ENCODE measurements at places on chromosomes 12 and 14.

DNA sequence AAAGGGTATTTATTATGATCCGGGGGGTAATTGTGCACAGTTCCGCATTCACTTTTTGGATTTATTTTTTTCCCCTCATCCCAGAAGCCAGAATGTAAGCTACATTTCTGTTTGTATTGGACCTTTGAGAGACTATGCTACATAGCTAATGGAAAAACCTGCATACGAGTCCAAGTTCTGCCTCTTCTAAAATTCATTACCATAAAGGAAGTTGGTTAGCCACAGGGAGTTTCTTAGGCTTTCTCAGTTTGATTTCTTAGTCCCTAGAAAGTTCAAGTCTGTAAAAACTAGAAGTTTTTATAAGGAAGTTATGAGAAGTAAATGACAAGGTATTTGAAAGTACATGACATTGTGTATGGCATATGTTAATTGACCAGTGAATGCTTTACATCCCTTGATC is 138.7 kb downstream of the PDE3A start:
- DNase-seq, result no peak

DNA sequence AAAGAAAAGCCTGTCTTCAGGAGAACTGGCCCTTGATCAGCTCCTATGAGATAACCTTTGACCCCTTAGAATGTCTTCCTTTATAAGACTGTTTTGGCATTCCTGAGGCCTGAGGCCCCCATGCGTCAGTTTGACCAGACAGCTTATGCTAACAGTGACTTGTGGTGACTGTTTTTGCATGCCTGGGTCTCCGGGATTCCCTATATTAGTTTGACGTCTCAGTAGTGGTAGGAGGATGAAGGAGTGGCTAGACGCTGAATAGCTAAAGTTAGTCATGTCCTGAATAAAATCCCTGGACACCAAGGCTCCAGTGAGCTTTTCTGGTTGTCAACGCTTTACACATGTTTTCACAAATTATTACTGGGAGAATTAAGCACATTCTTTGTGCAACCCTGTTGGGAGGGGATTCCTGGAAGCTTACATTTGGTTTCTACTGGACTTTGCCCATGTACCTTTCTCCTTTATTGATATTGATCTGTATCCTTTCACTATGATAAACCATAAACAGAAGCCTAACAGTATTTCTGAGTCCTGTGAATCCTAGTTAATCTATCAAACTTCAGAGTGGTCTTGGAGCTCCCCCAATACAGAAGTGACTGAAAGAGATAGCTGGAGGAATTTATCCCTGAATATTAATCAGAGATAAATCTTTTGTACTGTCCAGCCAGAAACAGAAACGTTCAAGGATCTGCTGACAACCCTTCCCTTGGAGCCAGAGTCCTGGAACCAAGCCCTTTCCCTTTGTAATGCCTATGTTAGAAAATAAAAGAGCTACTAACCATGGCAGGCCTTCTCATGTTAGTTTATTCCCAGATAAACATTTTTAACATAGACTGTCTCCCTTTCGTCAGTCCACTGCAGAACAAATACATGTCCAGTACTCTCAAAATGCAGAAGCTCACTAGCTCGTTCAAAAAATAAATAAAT is 479.2 kb downstream of the RPS29 start:
- DNase-seq, result no peak

- no peak for DNase-seq
Measured at GRCh38 chr12:1832801-1833595, 12.6 kb downstream of the LRTM2 start.

GRCh38 chr12:38610808-38611350 is 294.3 kb downstream of the ALG10B start:
- DNase-seq, result no peak

DNA sequence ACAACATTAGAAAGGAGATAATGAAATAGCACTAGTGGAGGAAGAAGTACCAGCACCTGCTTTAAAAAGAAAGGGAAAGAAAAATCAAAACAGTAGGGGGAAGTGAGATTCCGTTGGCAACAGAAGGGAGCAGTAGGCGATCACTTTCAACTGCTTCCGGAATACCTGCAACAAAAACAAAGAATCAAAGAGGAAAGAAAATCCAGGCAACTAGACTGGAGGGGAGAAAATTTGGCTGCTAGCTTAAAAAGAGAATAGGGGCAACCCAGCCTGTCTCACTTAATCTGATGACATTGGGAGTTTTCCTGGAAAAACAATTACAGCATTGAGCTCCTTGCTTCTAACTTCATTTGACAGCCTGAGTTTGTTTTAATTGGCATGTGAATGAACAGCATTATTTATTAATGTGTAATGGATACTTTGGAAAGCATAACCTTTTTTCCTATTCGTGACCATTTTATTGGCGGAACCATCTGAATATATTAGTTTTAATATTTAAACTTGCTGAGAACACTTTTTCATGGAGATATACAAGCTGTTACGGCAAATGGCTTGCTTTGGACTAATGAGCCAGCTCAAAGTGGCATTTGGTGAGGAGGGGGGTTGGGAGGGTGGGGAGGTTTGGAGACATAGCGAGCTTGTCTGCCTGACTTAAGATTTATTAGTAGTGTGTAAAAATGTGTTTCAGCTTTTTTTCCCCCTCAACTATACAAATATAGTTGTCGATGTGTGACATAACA is 2.5 kb upstream of the DACT1 start:
- DNase-seq, result no peak

DNA sequence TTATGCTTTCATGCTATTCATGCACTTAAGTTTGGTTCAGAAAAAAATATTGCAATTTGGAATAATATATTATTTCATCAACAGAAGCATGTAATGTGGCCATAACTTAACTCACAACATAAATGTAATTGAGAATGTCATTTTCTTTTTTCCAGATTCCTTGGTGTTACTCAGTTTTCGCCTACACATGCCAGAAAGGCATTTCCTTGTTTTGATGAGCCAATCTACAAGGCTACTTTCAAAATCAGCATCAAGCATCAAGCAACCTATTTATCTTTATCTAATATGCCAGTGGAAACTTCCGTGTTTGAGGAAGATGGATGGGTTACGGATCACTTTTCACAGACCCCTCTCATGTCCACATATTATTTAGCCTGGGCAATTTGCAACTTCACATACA is 14.4 kb downstream of the TRHDE start:
- no peak for DNase-seq

DNA sequence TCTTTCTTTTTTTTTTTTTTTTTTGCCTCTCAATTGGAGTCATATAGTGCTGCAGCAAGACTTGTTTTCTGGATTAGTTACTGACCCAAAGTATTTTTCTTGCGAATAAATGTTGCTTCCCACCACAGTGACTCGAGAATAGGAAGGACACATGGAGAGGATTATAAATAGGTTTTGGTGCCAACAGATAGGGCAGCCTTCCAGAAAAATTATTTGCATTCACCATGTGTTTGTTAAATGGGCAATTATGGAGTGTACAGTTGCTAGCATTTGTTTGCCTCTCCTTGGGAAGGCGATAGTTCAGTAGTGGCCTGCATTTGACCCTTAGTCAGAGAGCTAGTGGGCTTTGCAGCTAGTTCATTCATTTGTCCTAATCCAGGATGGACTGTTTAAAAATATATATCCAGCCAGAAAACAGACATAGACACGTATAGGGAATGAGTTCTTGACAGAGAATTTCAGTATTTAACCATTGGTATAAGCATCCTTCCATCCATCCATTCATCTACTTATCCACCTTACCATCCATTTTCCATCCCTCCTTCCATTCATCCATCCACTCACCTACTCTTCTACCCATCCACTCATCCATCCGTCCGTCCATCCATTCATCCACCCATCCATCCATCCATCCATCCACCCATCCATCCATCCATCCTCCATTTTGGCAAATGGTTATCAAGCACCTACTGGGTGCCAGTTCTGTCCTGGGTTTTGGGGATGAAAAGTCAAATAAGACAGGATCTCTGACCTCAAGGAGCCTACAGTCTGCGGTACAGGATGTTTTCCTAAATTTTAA is 67.5 kb downstream of the CHST11 start:
- DNase-seq, result no peak

GRCh38 chr14:50936016-50936340 is 8.3 kb downstream of the PYGL start:
- DNase-seq, result no peak

- no peak for DNase-seq
Measured at GRCh38 chr12:58530742-58531062, 389.6 kb downstream of the LRIG3 start.

DNA sequence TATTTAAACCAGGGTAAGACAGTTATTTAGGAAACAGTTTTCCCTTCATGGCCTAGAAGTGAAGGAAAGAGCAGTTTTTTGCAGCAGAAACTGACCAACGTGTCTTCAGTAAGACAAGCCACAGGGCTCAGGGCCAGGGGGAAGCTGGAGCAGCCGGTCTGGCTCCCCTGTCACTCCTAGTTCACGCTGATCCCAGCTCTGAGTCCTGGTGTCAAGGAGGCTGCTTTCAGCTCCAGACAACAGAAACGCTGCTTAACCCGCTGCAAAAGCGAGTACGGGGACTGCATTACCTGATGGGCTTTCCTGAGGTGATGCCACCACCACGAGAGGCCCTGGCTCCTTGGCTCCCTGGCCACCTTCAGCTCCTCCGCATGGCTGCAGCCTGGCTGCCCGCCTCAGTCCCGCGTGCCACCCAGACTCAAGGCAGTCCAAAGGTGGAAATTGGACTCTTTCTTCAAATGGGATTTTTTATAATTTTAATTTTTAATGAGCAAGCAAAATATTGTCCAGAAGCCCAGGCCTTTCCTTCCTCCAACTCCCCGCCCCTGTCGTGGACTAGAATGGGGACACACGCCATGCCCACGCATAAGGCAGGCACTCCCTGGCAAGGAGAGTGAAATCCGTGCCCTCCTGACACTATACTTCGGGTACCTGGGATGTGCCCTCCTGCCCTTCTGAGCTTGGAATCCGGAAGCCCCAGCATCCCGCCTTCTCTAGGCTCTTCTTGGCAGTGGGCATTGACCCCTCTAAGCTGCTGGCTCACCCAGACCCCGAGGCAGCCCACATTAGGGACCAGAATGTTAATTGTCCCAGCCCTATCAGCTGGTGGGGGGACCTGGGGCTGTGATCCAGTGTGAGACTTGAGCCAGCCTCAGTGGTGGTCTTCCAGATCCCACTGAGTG is 85.0 kb downstream of the PAPOLA start:
- DNase-seq, result no peak

- DNase-seq, result no peak
Measured at GRCh38 chr14:71430678-71431376, 501.4 kb upstream of the RGS6 start.

GRCh38 chr12:57715786-57716185 is 21.9 kb downstream of the OS9 start:
- peak; percentile 1 for DNase-seq

- DNase-seq, result no peak
Measured at GRCh38 chr12:73460212-73460611, 1077.4 kb upstream of the ATXN7L3B start.

- peak; percentile 72 for DNase-seq
Measured at GRCh38 chr12:84056-84455, 17.5 kb downstream of the IQSEC3 start.

GRCh38 chr12:25311506-25311905 is 60.8 kb upstream of the KRAS start:
- no peak for DNase-seq

DNA sequence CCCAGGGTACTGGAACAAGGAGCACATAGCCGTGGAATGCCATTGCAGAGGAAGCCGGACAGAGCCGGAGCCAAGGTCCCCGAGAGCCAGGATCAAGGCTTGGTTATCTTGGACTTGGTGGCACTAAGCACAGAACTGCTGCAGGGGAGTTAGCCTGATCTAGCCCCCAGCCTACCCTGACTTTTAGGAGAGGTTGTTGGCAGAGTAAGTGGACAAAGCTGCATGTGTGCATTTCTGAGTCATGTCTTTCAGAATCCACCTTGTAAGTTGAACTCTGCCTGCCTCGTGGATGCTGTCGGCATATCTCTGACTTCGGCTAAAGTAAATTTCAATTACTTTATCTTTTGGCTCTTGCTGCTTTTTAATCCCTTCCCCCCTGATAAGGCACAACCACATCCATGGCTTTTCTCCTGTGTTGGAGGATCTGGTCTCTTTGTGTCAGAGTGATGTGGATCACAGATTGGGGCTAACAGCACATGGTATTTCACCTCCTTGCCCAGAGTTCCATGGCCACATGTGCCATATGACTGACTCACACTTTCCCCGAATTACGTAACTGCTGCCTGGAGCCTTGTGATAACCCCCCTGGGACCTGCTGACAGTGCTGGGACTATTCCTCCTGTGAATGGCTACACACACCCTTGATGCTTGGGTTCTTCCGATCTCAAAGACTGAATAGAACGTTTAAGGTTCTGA is 240.3 kb downstream of the EMP1 start:
- DNase-seq, result peak; percentile 20

- no peak for DNase-seq
Measured at GRCh38 chr14:68634332-68634731, 158.5 kb downstream of the ZFP36L1 start.

GRCh38 chr12:132887513-132888351 is at the start of gene CHFR:
TSS of gene CHFR (minus strand) at chr12:132887605. CDS start at chr12:132887328, 277 bp downstream.
- DNase-seq, result peak; percentile 97

GRCh38 chr14:32202998-32203882 is at the start of gene RNU6-8:
TSS of gene RNU6-8 (minus strand) at chr14:32203269.
- peak; percentile 95 for DNase-seq

- DNase-seq, result no peak
Measured at GRCh38 chr14:51328064-51328771, 88.2 kb downstream of the TMX1 start.

DNA sequence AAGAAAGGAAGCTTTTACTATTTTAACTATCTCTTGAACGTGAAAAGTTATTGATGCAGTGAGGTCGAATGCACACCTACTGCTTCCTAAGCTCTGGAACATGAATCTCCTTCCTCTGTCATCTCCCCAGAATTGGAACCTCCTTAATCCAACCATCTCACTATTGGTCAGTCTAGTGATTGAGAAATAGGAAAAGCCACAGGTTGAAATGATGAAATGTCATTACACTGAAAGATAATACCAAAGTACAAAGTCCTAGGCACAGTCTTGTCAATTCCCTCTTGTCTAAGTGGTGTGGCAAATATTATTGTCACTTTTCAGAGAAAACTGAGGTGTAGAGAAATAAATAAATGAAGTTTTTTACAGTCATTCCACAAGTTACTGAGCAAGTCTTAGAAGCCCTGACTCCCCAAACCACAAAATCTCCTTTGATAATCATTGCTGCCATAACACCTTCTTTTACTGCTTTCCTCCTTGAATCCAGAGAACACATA is 19.5 kb upstream of the HIGD1C start:
- no peak for DNase-seq

DNA sequence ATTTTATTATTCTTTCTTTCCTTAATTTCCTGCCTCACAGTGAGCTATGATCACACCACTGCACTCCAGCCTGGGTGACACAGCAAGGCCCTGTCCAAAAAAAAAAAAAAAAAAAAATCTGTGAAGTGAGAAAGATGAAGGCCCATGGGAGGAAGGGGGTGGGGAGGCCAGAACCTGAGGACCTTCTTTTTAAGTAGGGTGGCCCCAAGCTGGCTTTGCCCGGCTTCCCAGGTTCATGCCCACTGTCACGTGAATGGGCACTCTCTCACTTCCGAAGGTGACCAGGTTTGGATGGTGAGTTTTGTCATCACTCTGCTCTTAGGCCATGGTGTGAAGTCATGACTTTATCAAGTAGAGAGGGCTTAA is 82.3 kb downstream of the TNFAIP2 start:
- DNase-seq, result no peak

Measured in SK-N-SH (cell line).